ENCODE measurements at places on chromosomes 6 and 20.

DNA sequence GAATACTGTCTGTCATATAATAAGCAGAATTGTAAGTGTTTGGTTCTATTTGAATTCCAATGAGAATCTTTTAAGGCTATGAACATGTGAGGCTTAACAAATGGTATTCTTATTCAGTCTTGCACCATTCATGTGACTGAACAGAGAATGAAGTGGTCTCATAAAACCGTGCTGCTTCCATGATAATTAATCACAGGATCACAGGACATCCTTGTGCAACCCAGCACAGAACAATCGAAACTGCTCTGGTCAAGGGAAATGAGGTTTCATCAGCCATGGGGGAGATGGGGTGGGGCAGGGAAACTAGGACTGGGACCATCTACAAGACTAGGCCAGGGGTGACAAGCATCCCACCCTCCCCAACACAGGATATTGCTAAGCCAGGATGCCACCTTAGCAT, 6.0 kb downstream of the PPIL6 start:
- H3K27ac ChIP-seq, result no peak overlapping the region
- H3K4me3 ChIP-seq, result no peak overlapping the region
- no peaks in the 10 kb centered on the region for H3K36me3 ChIP-seq
- no peak for DNase-seq
- H3K4me1 ChIP-seq, result peaks cover 7% of the 10 kb centered on the region
- no peaks in the 10 kb centered on the region for H3K27me3 ChIP-seq

- peak overlapping the region; percentile 10 for H3K27ac ChIP-seq
- H3K27me3 ChIP-seq, result no peaks in the 10 kb centered on the region
- no peak overlapping the region for H3K4me3 ChIP-seq
- peaks cover 41% of the 10 kb centered on the region for H3K4me1 ChIP-seq
Observed at GRCh38 chr20:32823078-32823477, 3.3 kb downstream of the MAPRE1 start.

DNA sequence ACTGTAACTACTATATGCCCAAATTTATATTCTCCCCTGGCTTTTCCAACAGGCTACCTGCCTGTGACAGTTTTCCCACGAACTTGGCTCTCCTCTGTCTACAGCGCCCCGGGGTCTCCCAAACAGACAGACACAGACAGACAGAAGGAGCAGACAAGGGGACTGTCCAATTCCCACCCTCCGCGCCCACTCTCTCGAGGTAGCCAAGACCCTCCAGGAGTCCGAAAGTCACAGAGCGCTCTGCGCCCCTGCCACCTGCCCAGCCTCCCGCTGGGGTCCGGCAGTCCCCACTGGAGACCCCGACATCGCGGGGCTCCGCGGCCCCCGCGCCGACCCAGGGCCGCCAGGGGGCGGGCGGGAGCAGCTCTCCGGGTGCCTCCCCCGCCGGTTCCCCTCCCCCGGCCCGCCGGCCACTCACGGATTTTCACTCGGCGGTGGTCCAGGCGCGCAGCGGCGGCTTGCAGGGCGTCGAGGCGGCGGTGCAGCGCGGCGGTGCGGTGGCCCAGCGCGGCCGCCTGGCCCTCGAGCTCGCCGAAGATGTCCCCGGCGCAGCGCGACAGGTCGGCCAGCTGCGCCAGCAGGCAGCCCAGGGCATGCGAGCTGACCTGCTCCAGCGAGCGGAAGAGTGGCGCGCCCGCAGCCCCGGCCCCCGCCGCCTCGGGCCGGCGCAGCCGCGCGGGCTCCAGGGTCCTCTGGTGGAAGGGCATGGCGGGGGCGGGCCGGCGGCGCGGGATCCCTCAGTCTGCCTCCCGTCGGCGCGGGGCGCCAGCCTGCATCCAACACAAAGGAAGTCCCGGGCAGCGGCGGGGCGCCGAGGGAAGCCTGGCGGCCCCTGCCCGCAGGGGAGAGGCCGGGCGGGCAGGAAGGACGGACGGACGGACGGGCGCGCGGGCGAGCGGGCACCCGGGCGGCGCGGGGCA, 81.3 kb upstream of the CCDC28A start:
- DNase-seq, result peak; percentile 84
- H3K4me1 ChIP-seq, result peaks cover 36% of the 10 kb centered on the region
- peak overlapping the region; percentile 99 for H3K4me3 ChIP-seq
- H3K27me3 ChIP-seq, result no peaks in the 10 kb centered on the region
- peak overlapping the region; percentile 91 for H3K27ac ChIP-seq

- no peak overlapping the region for H3K27ac ChIP-seq
- no peaks in the 10 kb centered on the region for H3K27me3 ChIP-seq
- DNase-seq, result no peak
- H3K4me1 ChIP-seq, result no peaks in the 10 kb centered on the region
- no peak overlapping the region for H3K4me3 ChIP-seq
Observed at GRCh38 chr6:4883298-4883697, 107.1 kb downstream of the CDYL start.

GRCh38 chr6:119717942-119718341, 368.4 kb upstream of the MAN1A1 start:
- no peak for DNase-seq
- H3K36me3 ChIP-seq, result no peaks in the 10 kb centered on the region
- H3K4me3 ChIP-seq, result no peak overlapping the region
- H3K4me1 ChIP-seq, result peaks cover 12% of the 10 kb centered on the region
- no peak overlapping the region for H3K27ac ChIP-seq
- no peaks in the 10 kb centered on the region for H3K27me3 ChIP-seq

DNA sequence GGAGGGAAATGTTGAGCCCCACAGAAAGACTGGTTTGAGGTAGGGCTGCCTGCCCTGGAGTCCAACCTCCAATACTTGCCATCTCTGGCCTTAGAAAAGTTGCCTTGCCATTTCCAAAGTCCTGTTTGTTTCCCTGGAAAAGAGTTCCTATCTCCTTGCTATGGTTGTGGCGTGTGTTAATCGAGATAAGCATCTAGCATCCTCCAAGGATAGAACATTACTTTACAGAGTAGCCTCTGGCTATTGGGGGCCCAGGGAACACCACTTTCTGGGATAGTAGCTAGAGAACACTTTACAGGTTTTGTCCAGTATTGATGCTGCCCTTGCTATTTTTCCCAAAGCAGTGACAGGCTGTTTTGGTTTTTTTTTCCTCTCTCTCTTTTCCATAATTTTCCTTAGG, 57.4 kb upstream of the SASH1 start:
- no peaks in the 10 kb centered on the region for H3K36me3 ChIP-seq
- DNase-seq, result no peak
- no peak overlapping the region for H3K27ac ChIP-seq
- H3K4me3 ChIP-seq, result no peak overlapping the region
- no peaks in the 10 kb centered on the region for H3K4me1 ChIP-seq

GRCh38 chr6:4615231-4615630, 161.0 kb upstream of the CDYL start:
- no peak for DNase-seq
- H3K27me3 ChIP-seq, result no peaks in the 10 kb centered on the region
- no peak overlapping the region for H3K4me3 ChIP-seq
- H3K27ac ChIP-seq, result no peak overlapping the region

GRCh38 chr20:38722683-38723016, 1.6 kb upstream of the SLC32A1 start:
- DNase-seq, result no peak
- H3K27me3 ChIP-seq, result peaks cover 100% of the 10 kb centered on the region
- no peak overlapping the region for H3K4me3 ChIP-seq
- peaks cover 40% of the 10 kb centered on the region for H3K4me1 ChIP-seq

DNA sequence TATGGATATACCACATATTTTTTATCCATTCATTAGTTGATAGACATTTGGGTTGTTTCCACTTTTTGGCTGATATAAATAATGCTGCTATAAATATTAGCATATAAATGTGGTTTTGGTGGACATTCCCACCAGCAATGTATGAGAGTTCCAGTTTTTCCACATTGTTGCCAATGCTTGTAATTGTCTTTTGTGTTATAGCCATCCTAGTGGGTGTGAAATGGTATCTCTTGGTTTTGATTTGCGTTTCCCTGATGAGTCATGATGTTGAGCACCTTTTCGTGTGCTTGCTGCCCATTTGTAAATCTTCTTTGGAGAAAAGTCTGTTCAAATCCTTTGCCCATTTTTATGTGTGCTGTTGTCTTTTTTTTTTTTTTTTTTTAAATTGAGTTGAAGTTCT, 54.4 kb downstream of the DHX35 start:
- DNase-seq, result no peak
- H3K27ac ChIP-seq, result no peak overlapping the region
- H3K4me3 ChIP-seq, result no peak overlapping the region
- no peaks in the 10 kb centered on the region for H3K27me3 ChIP-seq
- H3K36me3 ChIP-seq, result peaks cover 39% of the 10 kb centered on the region

DNA sequence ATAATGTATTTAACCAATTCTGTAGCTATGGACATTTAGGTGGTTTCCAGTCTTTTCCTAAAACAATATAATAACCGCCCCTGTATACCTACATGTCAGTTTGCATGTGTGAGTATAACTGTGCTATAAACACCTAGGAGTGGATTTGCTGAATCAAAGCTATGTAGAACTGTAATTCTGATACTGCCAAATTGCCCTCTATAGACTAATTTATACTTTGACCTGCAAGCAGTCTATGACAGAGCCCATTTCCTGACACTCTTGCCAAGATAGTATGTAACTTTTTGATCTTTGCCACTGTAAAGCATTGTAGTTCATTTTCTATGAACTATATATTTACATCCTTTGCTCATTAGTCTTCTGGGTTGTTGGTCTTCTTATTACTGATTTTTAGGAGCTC, 19.5 kb downstream of the FERMT1 start:
- H3K36me3 ChIP-seq, result peaks cover 11% of the 10 kb centered on the region
- no peaks in the 10 kb centered on the region for H3K27me3 ChIP-seq
- no peak overlapping the region for H3K4me3 ChIP-seq
- H3K27ac ChIP-seq, result no peak overlapping the region

- H3K4me3 ChIP-seq, result no peak overlapping the region
- H3K27me3 ChIP-seq, result no peaks in the 10 kb centered on the region
- no peaks in the 10 kb centered on the region for H3K36me3 ChIP-seq
Observed at GRCh38 chr6:165694296-165694695, 31.3 kb upstream of the PDE10A start.

DNA sequence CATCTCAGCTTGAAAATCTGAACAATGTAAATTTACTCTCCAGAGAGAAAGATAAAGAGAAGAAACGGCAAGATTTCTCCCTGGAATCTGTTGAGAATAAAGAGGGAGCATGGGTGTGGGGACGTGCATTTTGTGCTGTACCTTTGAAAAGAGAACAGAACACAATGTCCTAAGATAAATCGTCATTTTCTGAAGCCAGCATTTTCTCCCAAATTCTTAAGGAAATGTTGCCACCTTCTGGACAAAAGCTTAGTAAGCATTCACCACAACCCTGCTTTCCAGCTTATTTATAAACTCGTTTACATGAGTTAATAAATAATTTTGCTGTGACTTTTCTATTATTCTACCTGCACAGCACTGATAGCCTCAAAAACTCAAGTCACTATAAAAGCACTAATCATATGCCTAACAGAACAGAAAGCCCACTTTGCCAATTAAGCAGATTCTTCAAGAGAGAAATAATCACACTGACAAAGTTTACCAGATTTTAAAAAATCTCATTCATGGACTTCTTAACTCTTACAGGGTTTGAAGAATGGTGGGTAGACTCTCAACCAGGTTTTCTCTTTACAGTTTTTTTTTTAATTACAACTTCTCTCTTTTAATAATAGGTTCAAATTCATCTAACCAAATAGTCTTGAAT, 155.8 kb downstream of the MBOAT1 start:
- DNase-seq, result no peak
- H3K4me3 ChIP-seq, result no peak overlapping the region
- no peaks in the 10 kb centered on the region for H3K27me3 ChIP-seq
- H3K36me3 ChIP-seq, result no peaks in the 10 kb centered on the region
- H3K27ac ChIP-seq, result no peak overlapping the region

DNA sequence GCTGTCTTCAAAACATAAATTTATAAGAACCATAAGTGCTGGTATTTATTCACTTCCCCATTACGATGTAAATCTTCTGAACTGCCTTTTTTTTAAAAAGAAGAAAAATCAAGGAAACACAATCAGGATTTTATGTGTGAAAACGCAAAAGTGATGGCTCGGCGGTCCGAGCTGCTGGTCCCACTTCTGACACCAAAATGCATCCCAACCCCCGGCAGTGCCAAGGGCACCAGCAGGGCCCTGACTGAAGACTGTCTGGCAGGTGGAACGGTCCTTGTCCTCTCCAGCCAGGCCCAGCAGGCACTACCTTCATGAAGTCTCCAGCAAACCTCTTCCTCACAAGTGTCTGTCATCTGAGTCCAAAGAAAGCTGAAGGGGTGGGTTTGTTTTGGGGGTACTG, 41.2 kb downstream of the TBC1D7 start:
- peaks cover 29% of the 10 kb centered on the region for H3K36me3 ChIP-seq
- DNase-seq, result peak; percentile 55
- H3K4me3 ChIP-seq, result no peak overlapping the region
- H3K27ac ChIP-seq, result no peak overlapping the region

DNA sequence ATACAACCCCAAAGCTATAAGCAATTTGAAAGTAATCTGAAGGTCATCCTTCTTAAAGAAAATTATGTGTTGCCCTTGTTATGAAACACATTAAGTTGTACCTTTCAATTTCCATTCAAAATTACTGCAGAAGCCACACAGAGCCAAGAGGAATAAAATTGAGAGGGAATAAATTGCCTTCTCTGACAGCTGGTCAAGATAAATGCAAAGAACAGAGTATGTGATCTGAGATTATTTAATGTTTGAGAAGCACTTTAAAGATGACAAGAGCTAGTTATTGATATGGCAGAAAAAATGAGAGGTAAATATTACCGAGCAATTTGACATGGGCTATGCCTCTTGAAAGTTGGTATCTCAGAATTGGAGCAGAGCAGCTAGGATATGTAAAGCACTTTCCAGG, 61.6 kb downstream of the TRDN start:
- no peak overlapping the region for H3K27ac ChIP-seq
- no peak for DNase-seq
- H3K36me3 ChIP-seq, result no peaks in the 10 kb centered on the region
- no peak overlapping the region for H3K4me3 ChIP-seq

Data from suprapubic skin (tissue), 4 donors.